ENCODE measurements at places on chromosomes 2 and 18. TPM values are rescaled to one million over a fixed set of nuclear protein-coding genes. Genes with fewer than 3 reads are reported as not detected.

The TNFRSF11A gene
- 1.6 TPM for total RNA-seq

The MAP2 gene
- 31.5 TPM for total RNA-seq

The KIF1A gene
- not detected for total RNA-seq

The RNU2-63P gene
- 94.5 TPM for total RNA-seq
